Omental fat pad (tissue), 4 donors: ENCODE measurements at places on chromosomes 2 and 18. TPM values are rescaled to one million over a fixed set of nuclear protein-coding genes. Genes with fewer than 3 reads are reported as not detected.
A peak's percentile ranks its signal among the peaks of the same experiment; 100 is the strongest.

DNA sequence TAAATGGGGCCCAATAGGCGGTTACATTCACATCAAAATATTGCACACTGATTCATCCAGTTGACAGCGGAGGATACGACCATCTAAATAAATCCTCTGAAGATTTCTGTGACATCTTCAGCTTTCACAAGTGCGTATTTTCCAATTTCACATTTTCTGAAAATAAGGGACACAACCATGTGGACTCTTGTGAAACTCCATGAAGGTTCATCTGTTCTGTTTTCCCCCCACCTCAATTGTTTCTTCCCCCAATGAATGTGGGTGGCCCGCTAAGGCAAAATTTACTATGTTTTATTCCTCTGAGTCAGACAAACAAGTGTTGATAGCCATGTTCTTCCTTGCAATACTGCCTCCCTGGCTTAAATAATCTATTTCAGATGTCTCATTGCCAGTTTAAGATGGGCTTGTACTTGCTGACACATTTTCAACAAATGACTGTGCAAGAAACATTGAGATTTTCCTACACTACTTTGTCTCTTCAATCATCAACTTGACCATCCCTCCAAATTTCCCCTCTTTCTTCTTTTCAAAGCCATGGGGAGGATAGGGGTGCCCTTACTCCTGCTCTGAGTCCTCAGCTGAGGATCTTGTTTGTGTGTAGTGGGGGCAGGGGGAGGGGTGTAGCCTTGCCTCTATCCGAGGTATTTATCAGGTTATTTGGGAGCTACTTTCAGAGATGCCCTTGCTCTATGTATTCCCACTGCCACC is 78.2 kb downstream of the BCL11A start:
- DNase-seq, result no peak

DNA sequence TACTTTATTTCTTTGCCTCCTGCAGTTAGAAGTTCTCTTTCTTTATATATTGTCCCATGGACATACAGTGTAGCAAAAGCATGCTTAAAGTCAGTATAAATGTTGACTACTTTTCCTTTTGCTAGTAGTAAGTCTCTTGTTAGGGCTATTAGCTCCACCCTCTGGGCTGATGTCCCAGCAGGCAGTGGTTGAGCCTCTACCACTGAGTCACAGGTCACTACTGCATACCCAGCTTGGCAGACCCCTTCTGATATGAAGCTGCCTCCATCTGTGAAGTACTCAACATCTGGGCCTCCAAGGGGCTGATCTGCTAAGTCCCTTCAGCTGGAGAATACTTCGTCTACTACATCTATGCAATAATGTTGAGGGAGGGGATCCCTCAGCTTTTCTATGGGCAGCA is 61.0 kb upstream of the SLC35G4 start:
- DNase-seq, result no peak

DNA sequence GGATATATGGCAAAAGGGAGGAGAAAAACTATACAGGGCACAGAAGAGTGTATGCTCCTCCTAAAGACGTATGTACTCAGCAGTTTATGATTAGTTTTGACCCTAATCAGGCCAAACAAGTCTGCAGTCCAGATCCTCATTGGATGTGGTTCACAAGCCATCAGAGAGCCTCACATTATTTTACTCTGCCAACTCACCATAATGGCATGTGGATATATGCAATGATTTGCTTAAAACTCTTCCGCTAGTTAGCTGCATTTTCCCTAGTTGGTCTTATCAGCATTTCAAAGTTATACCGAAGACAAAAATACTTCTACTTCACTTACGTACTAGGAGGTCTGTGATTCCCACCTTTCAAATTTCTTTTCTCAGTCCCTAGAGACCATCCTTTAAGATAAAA is 198.4 kb downstream of the CMPK2 start:
- no peak for DNase-seq

GRCh38 chr2:144099780-144100377 is 420.0 kb downstream of the ZEB2 start:
- DNase-seq, result no peak

DNA sequence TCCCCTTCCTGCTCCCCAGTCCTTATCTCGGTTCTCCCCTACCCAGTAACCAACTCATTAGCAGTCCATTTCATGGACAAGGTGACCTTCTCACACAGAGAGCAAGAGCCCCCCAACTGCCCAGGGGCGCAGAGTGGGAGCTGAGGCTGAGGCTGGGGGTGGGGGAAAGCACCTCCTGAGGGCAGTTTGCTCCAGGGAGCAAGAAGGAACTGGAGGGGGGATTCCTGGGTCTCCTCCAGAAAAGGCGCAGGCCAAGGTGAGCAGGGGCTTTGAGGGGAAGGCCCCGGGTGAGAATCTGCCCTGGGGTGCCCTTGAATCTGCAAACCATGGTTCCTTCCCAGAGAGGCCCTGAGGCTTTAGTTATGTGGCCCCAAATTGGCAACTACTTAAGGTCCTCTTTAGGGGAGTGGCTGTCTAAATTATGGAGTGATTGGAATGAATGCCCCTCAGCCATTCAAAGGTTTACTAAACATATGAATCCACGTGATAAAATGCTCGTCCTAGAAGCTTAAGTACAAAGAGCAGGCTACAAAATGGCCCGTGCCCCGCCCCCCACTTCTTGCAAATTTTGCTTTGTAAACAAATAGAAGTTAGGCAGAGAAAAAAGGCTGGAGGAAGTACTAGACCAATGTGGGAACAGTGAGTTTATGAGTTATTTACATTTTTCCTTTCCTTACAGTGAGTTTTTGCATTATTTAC is 123.5 kb upstream of the HS6ST1 start:
- no peak for DNase-seq

GRCh38 chr2:151827564-151828142 is 568 bp downstream of the ARL5A start:
- DNase-seq, result peak; percentile 25

DNA sequence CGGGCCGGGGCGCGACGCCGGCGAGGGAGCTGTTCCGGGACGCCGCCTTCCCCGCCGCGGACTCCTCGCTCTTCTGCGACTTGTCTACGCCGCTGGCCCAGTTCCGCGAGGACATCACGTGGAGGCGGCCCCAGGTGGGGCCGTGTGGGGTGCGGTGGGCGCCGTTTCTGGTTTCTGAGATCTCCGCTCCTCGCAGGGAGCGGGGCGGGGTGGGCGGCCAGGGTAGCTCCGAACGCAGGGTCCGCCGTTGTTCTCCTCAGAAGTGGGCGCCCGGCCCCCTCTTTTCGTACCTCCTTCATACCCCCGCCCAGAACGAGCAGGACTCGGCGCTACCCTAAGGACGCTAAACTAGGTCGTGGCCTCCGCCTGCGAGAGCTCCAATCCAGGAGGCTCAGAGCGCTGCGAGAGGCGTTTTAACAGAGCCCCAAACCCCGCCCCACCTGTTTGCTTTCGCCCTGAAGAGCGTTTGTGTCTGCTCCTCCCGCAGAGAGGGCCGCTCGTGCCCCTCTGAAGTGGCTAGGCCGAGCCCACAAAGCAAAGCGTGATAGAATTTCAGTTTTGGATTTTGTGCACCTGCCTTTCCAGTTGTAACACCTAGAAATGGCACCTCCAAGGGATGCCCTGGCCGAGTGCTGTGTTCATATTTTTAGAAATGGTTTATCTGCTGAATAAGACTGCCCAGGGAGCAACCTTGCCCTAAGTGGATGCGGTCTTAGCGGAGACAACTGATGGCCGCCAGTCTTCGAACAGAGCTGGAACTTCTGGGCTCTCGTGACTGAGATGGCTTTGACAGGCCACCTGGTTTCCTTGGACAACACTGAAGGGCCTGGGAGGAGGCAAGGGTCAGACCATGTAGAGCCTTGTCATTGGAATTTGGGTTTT is 626 bp downstream of the CAPN10 start:
- no peak for DNase-seq

- no peak for DNase-seq
Observed at GRCh38 chr18:2656237-2656980, 883 bp downstream of the SMCHD1 start.

- DNase-seq, result no peak
Observed at GRCh38 chr2:218873359-218874194, 7.1 kb upstream of the WNT10A start.

ATOH8 gene
- 17.1 TPM for total RNA-seq

PLA2R1 gene
- 13.5 TPM for total RNA-seq
